ENCODE measurements at places on chromosomes 7 and 10.

GRCh38 chr7:136389933-136390332 lies 412.8 kb upstream of the MTPN start:
- DNase-seq, result no peak

GRCh38 chr10:125828311-125828710 lies 5.0 kb downstream of the BCCIP start:
- DNase-seq, result no peak

DNA sequence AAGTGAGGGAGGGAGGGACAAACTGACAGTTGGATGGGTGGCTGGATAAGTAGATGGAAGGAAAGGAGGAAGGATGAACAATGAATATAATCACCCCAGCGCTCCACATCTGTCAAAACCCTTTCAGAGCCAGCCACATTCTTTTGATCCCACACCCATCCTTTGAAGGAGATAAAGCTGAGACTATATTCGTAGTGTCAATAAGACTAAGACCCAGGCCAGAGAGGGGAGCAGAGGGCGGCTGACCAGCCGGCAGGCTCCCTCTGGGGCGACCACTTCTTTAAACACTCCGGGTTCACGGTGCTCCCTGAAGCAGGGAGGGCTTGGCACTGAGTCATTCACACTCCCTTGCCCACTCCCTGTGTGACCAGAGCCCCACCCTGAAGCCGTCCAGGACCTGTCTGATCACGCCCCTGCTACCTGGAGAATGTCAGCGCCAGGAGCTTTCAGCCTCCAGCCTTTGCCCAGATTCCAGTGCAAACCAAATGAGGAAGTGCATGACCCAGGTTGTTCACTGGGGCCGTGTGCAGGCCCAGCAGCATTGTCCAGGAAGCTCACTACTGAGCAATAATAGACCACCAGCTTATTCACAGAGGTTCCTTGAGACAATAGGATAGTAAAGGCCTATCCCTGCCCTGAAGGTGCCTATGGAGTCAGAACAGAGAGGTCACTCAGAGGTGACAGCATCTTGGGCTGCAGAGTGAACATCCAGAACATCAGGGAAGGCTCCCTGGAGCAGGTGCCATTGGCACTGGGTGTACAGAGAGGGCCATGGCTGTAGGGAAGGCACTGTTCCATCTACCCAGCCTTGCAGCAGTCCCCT lies 34.4 kb downstream of the UNC5B start:
- no peak for DNase-seq

GRCh38 chr10:44990302-44990655 lies 10.4 kb upstream of the ZNF22 start:
- no peak for DNase-seq

DNA sequence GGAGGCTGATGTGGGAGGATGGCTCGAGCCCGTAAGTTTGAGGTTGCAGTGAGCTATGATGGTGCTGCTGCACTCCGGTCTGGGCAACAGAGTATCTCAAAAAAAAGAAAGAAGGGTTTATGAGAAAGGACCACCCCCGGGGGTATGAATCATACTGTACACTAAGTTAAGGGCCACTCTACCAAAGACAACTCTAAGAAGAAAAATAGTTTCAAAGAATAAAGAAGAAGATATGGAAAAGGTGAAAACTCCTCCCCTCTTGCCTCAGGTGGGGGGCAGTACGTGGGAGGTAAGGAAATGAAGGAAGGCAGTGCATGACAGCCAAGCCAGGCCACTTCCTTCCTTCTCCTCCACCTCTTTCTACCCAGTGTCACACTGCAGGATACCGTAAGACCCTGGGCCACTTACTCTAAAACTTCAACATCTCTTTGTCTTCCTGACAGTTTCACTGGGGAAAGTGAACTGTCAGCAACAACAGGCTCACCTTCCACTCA lies 61.3 kb downstream of the PIP4K2A start:
- no peak for DNase-seq

DNA sequence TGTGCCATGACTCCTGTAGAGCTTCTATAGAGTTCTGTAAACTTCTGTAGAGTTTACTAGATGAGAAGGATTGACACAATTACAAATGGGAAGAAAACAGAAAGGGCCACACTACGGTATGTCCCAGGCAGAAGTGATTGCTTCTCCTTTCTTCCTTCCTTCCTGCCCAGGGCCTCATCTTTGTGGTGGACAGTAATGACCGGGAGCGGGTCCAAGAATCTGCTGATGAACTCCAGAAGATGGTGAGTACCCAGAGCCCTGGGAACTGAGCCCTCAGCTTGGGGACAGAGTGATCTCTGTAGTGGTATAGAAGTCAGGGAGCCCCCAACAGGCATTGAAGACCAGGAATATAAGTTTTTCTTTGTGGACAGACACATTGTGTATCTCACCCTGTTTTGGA lies 1.7 kb downstream of the ARF5 start:
- no peak for DNase-seq

GRCh38 chr7:157397731-157398691 lies 61.2 kb downstream of the DNAJB6 start:
- DNase-seq, result no peak

DNA sequence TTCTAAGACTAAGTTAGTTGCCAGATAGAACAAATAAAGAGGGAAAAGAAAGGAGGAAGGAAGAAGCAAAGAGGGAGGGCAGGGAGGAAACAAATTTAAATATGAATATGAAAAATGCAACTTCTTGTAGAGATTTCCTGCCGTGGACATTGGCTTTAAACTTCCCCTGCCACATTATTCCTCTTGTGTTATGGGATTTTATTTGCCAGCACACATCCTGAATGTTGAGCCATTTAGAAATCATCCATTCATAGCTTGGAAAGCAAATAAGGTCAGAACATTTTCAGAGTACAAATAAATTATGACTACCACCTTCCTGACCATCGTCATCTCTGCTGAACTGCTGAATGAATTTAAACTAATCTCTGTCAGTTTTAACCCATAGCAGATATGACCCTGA lies 911.9 kb upstream of the LRRN3 start:
- DNase-seq, result no peak

- no peak for DNase-seq
These were observed 48.9 kb downstream of the LYZL2 start for GRCh38 chr10:30580676-30581075.

DNA sequence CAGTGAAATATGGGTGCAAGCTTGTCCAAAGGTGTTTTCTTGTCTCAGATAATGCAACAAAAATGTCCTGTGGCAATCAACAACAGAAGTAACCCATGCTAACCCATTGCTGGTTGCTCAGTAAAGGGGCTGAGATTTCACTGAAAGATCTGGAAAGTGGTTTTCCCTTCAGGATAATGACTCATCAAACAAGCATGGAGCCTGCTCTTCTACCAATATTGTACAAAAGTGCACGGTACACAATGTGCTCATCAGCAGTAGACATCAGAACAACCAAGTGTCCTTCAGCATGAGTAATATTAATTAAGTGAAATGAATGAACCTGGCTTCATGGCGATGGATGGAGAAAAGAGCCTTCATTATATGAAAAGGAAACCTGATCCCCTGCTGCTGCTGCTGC lies 287.1 kb upstream of the NEBL start:
- no peak for DNase-seq

DNA sequence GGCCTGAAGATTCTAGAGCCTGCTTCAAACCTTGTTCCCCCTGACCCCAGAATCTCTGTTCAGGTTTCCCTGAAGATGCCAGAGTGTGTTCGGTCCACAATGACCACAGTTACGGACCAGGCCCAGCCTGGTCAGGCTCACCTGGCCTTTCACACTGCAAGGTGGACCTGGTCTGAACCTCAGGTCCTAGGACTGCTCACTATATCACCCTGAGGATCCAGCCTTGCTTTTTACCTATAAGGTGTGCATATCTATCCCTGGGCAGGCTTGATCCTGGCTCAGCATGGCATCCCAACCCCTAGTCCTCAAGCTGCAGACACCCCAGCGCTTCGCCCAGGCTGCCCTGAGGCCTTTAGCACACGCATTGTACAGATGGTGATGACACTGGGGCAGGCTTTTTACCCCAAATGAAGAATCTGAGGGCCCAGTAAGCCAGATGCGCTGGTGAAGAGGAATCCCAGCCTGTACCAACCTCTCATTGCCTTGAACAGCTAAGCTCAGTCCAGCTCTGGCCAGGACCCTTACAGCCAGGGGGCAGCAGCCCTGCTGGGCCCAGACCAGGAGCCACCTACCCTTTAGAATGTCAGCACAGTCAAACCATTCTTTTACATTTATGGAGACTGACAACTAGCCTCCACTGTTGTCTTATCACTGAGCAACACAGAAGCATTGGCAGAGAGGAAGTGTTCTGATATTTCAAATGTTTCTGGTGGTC lies 28.0 kb downstream of the MAT1A start:
- no peak for DNase-seq

GRCh38 chr7:87960239-87960638 lies 26.2 kb downstream of the ADAM22 start:
- no peak for DNase-seq

GRCh38 chr7:46071076-46071475 lies 150.0 kb upstream of the IGFBP3 start:
- no peak for DNase-seq

DNA sequence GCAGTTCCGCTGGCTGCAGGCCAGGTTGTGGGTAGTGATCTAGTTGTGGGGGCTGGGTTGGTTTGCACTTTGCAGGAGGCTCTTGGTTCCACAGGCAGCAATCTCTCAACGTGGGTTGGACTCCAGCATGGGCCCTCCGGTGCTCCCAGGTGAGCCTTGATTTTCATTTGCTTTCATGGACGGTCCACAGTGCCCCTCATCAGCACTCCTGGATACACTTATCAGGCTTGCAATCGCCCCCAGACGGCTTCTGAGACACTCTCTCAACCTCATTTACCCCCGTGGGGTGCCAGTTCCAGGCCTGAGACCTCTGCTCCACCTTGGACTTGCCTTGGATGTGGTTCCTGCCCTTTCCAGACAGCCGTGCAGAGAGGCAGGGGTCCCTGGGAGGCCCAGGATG lies 31.3 kb upstream of the ZNF273 start:
- DNase-seq, result no peak

GRCh38 chr7:15889507-15889906 lies 203.0 kb upstream of the MEOX2 start:
- DNase-seq, result no peak

GRCh38 chr7:121020989-121021969 lies 32.8 kb downstream of the CPED1 start:
- DNase-seq, result no peak

DNA sequence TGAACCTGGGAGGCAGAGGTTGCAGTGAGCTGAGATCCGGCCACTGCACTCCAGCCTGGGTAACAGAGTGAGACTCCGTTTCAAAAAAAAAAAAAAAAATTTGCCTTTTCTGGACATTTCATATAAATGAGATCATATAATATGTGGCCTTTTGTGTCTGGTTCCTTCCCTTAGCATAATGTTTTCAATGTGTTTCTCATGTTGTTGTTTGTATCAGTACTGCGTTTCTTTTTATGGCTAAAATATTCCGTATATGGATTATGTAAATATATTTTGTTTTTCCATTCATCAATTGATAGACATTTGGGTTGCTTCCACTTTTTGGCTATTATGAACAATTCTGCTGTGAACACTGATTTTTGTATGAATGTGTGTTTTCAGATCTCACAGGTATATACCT lies 257.6 kb downstream of the CCDC3 start:
- DNase-seq, result no peak

GRCh38 chr10:116960066-116960776 lies 44.8 kb downstream of the SHTN1 start:
- DNase-seq, result no peak

All from stimulated activated CD4-positive, alpha-beta T cell treated with anti-CD3 and anti-CD28 coated beads, Interleukin-1b, Interleukin-23, amount 100 ng/mL, for 1 hour (primary cell).